ENCODE measurements at places on chromosomes 1 and 21. TPM values are rescaled to one million over a fixed set of nuclear protein-coding genes. Genes with fewer than 3 reads are reported as not detected.

- no peaks in the 10 kb centered on the region for H3K27me3 ChIP-seq
- H3K4me1 ChIP-seq, result no peaks in the 10 kb centered on the region
- no peak for DNase-seq
- H3K27ac ChIP-seq, result no peak overlapping the region
Measured at GRCh38 chr1:74357150-74357549, 122.0 kb downstream of the TNNI3K start.

DNA sequence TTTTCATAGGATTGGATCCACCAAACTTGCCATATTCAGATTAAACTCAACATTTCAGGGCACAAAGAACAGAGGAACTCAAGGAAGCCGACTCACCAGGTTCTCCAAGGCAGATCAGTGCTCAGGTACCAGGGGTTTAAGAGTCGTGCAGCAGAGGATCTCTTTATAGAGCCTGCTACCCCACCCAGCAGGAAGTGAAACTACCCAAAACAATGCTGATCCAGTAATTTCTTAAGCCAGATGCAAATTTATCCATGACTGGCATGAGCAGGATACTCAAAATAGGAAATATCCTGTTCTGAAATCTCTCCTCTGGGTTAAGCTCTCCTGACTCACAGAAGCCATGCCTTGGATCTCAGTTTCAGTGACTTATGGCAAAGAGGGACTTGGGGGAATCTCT, at the start of gene SPRR2A:
Gene SPRR2A (minus strand): TSS at position 138 of the 400 bp plus-strand sequence. CDS start 777 bp downstream, outside the sequence.
- H3K27ac ChIP-seq, result no peak within 1 kb of the TSS
- H3K4me3 ChIP-seq, result no peak within 1 kb of the TSS
- no peak for DNase-seq
- no peaks in the 10 kb centered on the region for H3K27me3 ChIP-seq

DNA sequence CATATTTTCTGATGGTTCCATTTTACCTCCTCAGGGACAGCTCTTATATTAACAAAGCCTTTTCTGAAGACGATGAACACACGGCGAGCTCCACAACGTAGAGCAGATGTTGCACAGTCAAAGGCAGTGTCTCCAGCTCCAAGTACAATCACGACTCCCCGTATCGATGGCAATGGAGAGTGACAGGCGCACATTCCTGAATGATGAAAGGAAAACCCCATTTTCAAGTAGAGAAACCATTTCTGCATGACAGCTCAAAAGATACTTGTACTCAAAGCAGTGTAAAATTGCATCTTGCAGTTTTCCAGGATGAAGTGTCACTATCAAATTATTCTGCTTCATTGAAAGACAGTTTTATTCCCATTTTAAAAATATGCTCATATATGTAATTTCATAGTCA, 327.6 kb downstream of the DPYD start:
- H3K4me1 ChIP-seq, result no peaks in the 10 kb centered on the region
- H3K27me3 ChIP-seq, result no peaks in the 10 kb centered on the region
- no peak for DNase-seq
- H3K36me3 ChIP-seq, result peaks cover 4% of the 10 kb centered on the region

- peaks cover 20% of the 10 kb centered on the region for H3K4me1 ChIP-seq
- H3K27ac ChIP-seq, result peak overlapping the region; percentile 17
- peaks cover under 1% of the 10 kb centered on the region for H3K36me3 ChIP-seq
- H3K4me3 ChIP-seq, result no peak overlapping the region
- DNase-seq, result no peak
Measured at GRCh38 chr1:36239941-36240637, 15.8 kb downstream of the THRAP3 start.

Gene LDLRAD1
- not detected for total RNA-seq

DNA sequence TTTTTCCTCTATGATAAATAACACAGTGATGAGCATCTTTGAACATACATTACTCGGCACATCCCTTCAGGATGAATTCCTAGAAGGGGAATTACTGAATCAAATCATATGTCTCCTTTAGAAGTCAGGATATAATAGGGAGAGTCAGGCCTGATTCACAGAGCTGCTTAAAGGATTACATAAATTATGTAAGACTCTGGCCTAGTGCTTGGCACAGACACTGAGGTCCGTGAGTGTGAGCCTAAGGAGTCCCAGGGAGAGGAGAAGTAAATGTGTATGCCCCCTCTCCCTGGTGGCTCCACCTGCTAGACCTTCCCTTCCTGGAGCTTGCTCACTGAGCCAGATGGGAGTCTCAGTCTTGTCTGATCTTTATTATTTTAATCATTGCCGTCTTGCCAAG, 8.6 kb upstream of the FOXE3 start:
- no peak overlapping the region for H3K27ac ChIP-seq
- H3K27me3 ChIP-seq, result no peaks in the 10 kb centered on the region
- H3K36me3 ChIP-seq, result no peaks in the 10 kb centered on the region
- H3K4me1 ChIP-seq, result no peaks in the 10 kb centered on the region
- H3K4me3 ChIP-seq, result no peak overlapping the region

Gene C1orf94
- not detected for total RNA-seq
